ENCODE measurements at places on chromosomes 1 and 21.

- no peaks in the 10 kb centered on the region for H3K36me3 ChIP-seq
- H3K4me3 ChIP-seq, result no peak overlapping the region
- H3K27ac ChIP-seq, result no peak overlapping the region
- no peaks in the 10 kb centered on the region for H3K4me1 ChIP-seq
Observed at GRCh38 chr1:230077011-230077410, 10.0 kb downstream of the GALNT2 start.

DNA sequence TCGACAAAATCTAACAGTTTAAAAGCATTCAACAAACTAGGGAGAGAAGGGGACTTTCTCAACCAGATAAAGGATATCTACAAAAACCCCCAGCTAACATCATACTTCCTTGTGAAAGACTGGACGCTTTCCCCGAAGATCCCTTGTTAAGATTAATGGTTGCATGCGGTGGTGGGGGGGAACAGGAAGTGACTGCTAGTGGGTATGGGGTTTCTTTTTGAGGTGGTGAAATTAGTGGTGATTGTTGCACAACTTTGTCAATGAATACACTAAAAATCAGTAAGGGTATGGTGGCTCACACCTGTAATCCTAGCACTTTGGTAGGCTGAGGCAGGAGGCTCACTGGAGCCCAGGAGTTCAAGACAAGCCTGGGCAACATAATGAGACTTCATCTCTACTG lies 26.9 kb upstream of the EYA3 start:
- H3K27ac ChIP-seq, result no peak overlapping the region
- no peaks in the 10 kb centered on the region for H3K36me3 ChIP-seq
- H3K27me3 ChIP-seq, result no peaks in the 10 kb centered on the region
- no peaks in the 10 kb centered on the region for H3K4me1 ChIP-seq
- DNase-seq, result no peak
- no peak overlapping the region for H3K4me3 ChIP-seq

DNA sequence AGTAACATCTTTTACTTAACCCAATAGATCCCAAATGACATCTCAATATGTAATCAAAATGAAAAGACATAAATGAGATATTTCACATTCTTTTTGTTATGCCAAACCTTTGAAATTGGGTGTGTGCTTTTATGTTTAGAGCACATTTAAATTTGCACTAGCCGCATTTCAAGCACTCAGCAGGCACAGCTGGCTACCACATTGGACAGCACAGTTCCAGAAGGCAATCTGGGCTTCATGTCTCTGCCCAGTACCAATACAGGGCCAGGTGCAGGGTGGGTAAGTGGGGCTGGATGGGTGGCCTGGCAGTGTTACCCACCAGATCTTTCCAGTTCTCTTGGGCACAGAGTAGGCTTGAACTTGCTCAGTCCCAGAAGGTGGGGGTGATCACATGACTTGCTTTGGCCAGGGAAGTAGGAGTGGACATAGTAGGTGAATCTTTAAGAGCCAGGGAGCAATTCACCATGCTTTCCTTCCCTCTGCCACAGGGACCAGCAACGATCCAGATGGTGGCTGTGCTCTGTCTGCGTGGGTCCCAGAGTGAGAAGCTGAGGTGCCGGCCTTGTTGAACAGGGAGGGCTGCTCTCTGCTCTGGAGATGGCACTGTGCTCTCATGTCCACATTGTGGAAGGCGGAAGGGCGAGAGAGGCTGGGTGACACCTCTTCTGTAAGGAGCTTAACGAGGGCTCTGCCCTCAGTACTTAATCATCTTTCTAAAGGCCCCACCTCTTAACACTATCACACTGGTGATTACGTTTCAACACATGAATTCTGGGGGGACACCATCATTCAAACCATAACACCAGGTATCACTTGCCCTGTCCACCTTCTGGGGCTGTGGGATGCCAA lies 261.4 kb downstream of the GRIK3 start:
- DNase-seq, result no peak
- no peak overlapping the region for H3K4me3 ChIP-seq
- no peaks in the 10 kb centered on the region for H3K4me1 ChIP-seq
- no peaks in the 10 kb centered on the region for H3K36me3 ChIP-seq
- H3K27ac ChIP-seq, result no peak overlapping the region
- H3K27me3 ChIP-seq, result no peaks in the 10 kb centered on the region

GRCh38 chr1:33086384-33086850 lies 5.5 kb downstream of the AZIN2 start:
- no peak overlapping the region for H3K4me3 ChIP-seq
- H3K4me1 ChIP-seq, result no peaks in the 10 kb centered on the region
- H3K27me3 ChIP-seq, result no peaks in the 10 kb centered on the region
- no peak overlapping the region for H3K27ac ChIP-seq
- DNase-seq, result peak; percentile 65

DNA sequence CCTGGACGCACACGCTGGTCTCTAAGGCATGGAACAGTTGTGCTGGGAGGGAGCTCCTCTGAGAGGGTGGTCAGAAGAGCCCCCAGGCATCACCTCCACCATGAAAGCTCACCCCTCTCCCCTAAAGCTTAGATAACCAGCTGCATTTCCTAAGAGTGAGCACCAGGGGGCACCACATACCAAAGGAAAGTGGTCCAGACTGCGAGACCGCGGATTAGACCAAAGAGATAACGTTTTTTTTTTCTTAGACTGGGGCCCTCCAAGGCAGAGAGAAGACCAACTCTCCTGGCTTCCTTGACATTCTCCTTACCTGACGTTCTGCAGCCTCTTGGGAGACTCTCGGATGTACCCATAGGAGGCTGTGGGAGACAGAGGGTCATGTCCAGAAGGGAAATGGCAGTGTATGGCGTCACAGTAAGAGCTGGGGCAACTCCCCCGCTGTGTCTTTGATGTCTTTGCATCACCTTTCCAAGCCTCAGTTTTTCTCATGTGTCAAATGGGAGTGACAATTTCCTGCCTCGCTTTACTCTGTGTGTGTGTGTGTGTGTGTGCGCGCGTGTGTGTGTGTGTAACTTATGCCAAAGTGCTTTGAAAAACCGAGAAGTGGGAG lies 12.3 kb upstream of the IFNLR1 start:
- no peak overlapping the region for H3K4me3 ChIP-seq
- peak; percentile 71 for DNase-seq
- no peaks in the 10 kb centered on the region for H3K27me3 ChIP-seq
- H3K4me1 ChIP-seq, result no peaks in the 10 kb centered on the region
- H3K36me3 ChIP-seq, result no peaks in the 10 kb centered on the region

DNA sequence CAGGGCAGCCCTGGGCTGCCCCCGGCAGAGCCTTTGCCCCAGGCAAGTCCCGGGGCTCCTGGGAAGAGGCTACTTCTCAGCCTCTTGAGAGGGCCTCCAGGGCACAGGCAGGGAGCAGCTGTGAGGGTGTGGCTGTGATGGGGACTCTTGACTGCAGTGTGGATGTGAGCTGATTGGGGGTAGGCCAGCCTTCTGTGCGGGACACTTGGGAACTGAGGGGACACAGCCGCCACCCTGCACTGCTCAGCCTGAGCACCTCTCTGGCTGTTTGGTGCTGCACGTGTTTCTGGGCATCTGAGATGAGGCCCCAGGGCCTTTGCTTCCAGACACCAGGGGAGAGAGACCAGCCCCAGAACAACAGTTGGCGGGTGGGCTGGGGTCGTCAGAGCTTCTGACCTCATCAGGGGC lies 62.1 kb downstream of the SKI start:
- no peak for DNase-seq
- no peaks in the 10 kb centered on the region for H3K4me1 ChIP-seq
- no peaks in the 10 kb centered on the region for H3K36me3 ChIP-seq
- H3K4me3 ChIP-seq, result no peak overlapping the region

DNA sequence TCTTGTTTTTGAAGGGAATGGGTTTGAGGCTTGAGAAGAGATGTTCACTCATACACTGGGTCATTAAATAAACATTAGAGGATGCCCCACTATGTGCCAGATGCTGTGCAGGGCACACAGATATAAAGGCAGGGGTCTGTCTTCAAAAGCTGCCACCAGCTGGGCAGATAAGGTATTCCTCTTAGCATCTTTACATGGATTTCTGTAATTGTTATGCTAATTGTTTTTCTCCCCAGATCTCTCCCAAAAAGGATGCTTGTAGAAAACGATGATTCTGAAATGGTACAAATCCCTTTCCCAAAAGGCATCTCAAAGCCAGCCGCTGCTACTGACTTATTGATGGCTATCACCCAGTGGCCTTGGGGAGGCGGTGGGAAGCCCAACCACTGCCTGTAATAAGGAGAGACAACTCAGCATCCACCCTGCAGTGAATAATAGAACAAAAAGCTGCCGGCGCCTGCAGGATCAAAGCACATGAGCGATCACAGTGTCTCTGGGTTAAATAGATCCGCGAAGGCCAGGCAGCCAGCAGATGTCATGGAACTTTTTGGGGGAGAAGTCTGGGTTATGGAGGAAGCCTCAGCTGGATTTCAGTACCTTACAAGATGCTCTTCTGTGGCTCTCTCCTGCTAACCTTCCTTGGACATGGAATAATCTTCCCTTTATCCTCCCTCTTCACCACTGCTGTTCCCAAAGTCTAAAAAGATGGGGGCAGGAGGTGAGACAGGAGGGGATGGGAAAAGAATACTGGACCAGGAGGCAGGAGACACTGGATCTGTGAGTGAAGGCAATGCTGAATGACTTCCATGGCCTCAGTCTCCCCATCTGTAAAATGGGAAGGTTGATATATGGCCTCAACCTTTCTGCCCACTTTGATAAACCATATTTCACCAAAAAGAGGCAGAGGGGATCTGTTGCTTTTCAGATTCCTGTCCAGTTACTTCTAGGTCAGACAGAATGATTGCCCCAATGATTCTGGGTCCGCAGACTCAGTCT lies 54.8 kb upstream of the CD34 start:
- no peak for DNase-seq
- no peak overlapping the region for H3K27ac ChIP-seq
- no peaks in the 10 kb centered on the region for H3K36me3 ChIP-seq
- peaks cover 10% of the 10 kb centered on the region for H3K4me1 ChIP-seq
- no peak overlapping the region for H3K4me3 ChIP-seq

- H3K27ac ChIP-seq, result peak overlapping the region; percentile 68
- no peak for DNase-seq
- peaks cover 6% of the 10 kb centered on the region for H3K4me1 ChIP-seq
- H3K27me3 ChIP-seq, result no peaks in the 10 kb centered on the region
Observed at GRCh38 chr1:32540605-32541004, 1.4 kb downstream of the ZBTB8A start.

GRCh38 chr1:81757398-81758020 lies 43.2 kb upstream of the ADGRL2 start:
- no peak overlapping the region for H3K27ac ChIP-seq
- H3K27me3 ChIP-seq, result no peaks in the 10 kb centered on the region
- no peaks in the 10 kb centered on the region for H3K36me3 ChIP-seq
- DNase-seq, result no peak
- H3K4me3 ChIP-seq, result no peak overlapping the region

DNA sequence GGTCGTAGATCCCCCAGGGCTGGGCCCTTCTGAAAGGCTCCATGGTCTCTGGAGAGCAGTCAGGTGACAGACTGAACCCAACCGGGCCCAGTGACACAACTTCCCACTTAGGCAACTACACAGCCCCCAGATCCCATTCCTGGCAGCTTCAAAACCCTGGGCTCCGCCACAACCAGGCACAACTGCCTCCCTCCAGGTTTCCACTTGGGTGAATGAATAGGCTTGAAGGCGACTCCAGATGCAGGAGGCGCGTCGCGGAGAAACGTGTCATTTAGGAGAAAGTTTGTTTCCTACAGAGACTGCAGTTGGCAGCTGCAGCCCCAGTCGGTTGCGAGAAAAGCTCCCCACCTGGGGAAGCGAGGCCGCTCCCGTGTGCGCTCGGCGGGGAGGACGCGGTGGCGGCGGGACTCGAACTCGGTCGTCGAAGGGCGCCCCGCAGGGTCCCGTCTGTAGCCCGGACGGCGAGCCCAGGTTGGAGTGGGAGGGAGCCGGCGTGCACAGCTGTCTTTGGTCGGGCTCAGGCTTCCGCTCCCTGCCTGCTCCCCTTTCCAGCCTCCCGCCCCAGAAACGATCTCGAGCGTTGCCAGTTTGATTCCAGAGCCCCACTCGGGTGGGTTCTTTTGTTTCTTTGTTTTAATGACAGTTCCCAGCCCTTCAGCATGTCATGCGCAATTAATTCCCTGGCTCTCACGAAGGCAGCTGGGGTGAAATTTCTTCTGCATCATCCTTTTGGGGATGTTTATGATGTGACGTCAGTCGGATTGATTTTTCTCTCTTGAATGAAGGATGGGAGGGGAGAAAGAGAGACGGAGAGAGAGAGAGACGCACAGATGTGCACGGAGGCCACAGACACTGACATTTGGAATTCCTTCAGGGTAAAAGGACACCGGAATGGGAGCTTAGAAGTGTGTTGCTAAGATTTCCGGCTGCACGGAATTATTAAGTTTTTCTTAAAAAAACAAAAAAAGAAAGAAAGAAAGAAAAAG lies 862 bp upstream of the SGIP1 start:
- no peak overlapping the region for H3K27ac ChIP-seq
- H3K36me3 ChIP-seq, result no peaks in the 10 kb centered on the region
- no peak for DNase-seq
- no peak overlapping the region for H3K4me3 ChIP-seq
- H3K27me3 ChIP-seq, result no peaks in the 10 kb centered on the region
- H3K4me1 ChIP-seq, result no peaks in the 10 kb centered on the region

- H3K27ac ChIP-seq, result no peak overlapping the region
- H3K4me1 ChIP-seq, result no peaks in the 10 kb centered on the region
- H3K36me3 ChIP-seq, result no peaks in the 10 kb centered on the region
- no peak overlapping the region for H3K4me3 ChIP-seq
Observed at GRCh38 chr1:97901017-97901658, 19.7 kb downstream of the DPYD start.
